GM13976 (cell line): ENCODE measurements at places on chromosomes 7 and 10.

DNA sequence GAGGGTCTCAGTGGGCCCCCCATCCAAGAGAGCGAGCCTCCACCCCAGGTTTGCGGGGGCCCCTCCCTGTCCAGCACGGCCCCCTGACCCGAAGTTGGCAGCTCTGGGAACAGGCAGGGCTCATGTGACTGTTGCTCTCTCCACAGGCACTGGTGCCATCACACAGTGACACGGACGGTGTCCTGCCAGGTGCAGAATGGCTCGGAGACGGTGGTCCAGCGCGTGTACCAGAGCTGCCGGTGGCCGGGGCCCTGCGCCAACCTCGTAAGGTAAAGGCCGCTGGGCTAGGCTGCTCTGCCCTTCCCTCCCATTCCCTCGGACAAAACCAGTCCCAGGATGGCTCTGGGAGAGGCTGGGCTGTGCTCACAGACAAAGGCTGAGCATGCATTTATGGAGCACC is 57.2 kb downstream of the COL26A1 start:
- no peak for DNase-seq

DNA sequence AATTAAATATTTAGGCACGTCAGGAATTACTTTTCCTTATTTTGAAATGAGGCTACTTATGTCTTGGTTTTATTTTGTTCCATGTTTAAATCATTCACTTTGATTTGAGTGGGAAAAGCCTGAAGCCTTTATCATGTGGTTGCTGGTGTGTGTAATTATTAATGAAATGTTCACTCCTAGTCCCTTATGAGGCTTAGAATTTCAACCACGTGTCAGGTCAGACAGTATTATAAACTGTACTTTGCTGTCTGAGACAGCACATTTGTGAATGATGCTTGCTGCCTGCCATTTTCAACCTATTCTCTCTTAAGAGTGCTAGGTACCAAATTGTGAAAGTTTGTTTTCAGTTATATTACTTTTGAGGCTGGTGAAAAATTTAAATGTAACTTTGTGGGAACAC is 58.9 kb downstream of the COL17A1 start:
- DNase-seq: no peak

DNA sequence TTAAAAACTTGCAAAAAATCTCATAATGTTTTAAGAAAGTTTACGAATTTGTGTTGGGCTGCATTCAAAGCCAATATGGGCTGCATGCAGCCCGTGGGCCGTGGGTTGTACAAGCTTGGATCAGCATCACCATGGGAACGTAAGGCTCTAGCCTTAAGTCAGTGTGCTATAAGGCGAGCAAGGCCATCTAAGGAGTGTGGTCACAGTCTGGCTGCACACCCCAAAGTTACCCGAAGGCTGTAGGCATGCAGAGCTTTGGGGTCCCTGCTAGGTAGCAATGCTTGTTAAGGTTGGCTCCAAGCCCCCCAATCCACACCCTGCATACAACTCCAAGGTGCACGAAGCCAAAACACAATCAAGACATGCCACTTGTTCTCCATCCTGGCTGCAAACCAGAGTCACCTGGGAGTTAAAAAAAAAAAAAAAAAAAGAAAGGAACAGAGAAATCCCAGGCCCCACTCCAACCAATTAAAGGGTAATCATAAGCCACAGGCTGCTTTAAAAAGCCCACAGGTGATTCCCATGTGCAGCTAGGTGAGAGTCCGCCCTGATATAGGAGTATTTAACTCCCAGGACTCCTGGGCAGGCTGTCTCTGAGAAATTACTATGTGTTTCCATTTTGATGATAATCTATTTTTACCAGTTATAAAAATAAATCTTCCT is 8.5 kb upstream of the PNLIPRP2 start:
- DNase-seq: no peak

DNA sequence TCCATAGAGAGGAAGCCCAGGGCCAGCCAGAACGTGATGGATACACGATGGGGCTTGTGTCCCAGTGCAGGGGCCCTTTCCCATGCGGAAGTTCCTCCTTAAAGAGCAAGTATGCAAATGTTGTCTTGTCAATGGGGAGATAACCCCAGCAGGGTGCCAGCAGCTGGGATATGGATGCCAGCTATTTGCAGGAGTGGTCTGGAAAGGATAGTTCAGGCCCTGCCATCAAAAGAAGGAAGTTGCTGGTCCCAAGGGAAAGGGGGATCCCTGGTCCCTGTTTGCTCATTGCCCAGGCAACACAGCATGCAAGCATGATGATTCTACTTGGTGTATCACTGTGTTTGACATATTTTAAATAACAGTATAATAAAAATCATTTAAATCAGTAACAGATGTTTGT is 73.1 kb upstream of the HECW1 start:
- no peak for DNase-seq

DNA sequence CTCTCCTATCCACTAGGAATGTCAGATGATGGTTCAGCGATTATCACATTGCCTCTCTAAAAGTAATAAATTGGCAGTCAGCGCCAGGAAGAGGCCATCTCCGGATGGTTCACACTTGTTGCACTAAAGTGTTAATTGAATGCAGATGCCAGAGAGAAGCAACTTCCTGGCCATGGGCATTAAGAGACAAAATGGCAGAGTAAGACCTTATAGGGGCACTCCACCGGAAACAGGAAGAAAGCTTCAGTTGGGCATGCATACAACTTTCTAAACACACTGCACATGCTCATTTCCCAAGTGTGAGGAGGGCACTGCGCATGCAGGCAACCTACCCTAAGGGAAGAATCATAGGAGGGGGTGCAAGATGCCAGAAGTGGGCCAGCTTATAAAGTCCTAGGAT is 71.7 kb upstream of the AUTS2 start:
- DNase-seq: no peak

DNA sequence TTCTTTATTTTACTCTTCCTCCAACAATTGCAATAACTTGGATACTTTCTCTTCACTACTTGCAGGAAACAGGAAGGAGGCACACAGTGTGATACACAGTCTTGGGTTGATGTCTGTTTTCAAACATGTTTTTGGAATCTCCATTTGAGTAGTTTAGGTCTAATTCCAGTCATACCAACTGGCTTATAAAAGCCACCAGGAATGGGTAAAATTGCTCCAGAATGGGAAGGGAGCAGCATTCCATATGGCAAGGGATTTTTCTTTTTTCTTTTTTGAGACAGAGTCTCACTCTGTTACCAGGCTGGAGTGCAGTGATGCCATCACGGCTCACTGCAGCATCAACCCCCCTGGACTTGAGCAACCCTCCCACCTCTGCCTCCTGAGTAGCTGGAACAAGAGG is 545.1 kb upstream of the GALNT17 start:
- no peak for DNase-seq

- DNase-seq: no peak
Observed at GRCh38 chr7:148719753-148720152, 21.1 kb downstream of the CUL1 start.

GRCh38 chr7:16098058-16098457 is 323.3 kb downstream of the CRPPA start:
- no peak for DNase-seq

DNA sequence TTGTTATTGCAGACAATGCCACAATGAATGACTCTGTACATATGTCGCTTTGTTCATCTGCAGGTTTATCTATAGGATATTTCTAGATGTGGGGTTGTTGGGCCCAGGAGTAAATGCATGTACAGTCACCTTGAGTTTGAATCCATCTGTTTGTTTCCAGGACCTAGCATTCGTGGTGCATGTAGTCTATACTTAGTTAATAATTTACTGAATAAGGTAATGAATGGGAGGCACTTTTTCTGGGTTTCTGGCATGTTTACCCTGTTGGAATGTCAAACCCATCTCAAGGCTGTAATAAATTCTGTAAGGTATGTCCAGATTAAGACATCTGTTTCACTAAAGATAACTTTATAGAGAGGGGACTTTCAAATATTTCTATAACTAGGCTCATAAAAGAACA is 23.5 kb downstream of the HECTD2 start:
- DNase-seq: no peak

- DNase-seq: no peak
Observed at GRCh38 chr7:91710881-91711280, 169.6 kb downstream of the MTERF1 start.

- DNase-seq: peak; percentile 69
Observed at GRCh38 chr7:149496642-149497391, 792 bp downstream of the ZNF746 start.

- no peak for DNase-seq
Observed at GRCh38 chr10:72460284-72460876, 105.7 kb upstream of the DNAJB12 start.

GRCh38 chr7:42024537-42024936 is 212.5 kb downstream of the GLI3 start:
- DNase-seq: no peak

DNA sequence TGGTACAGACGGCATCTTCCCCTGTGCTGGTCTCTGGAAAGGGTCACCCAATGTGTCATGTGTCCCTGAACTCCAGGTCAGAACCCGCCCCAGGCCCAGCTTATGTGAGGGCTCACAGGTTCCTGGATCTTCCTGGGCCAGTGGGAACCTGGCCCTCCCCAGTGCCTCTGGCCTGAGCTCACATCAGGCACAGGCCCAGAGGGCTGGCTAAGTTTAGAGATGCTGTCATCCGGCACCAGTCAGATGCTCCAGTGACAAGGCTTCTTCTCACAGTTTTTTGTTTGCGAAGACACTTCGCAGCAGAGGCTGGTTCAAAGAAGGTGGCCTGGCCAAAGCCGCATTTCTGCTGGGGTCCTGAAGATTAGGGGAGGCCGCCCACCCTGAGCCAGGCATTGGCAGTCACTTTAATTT is 11.8 kb downstream of the CAMK2B start:
- DNase-seq: no peak

- no peak for DNase-seq
Observed at GRCh38 chr10:28592953-28593352, 60.0 kb downstream of the WAC start.

DNA sequence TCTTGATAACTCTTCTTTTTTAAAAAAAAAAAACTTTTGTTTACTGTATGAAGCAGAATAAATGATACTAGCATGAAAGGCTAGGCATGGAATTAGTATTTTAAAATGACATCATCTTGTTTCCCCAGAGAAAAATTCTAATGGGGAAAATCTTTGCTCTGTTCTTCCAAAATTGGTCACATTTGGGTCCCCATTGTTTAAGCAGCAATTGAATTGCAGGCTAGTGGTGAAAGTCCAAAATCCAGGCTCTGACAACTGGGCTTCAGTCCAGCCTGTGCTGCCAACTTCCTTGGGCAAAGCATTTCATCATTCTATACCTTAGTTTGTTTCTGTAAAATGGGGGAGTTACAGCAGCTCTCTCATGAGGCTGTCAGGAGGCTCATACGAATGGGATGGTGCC is 726.4 kb downstream of the KCNMA1 start:
- DNase-seq: no peak

DNA sequence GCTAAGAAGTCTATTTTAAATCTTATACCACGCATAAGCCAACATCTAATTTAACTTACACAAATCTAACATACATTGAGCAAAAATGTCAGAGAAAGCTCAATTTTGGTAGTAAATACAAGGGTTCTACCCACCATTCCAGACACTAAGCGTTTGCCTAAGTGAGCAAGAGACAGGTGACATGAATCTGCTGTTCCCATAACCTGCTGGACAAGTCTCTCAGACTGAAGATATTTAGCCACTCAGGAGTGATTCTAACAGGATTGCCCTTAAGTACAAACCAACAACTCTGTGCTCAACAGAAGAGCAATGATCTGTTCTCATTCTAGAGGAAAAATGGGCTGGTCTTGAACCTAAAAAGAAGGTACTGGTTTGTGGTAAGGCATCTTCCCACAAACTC is 18.8 kb downstream of the EZH2 start:
- DNase-seq: no peak

DNA sequence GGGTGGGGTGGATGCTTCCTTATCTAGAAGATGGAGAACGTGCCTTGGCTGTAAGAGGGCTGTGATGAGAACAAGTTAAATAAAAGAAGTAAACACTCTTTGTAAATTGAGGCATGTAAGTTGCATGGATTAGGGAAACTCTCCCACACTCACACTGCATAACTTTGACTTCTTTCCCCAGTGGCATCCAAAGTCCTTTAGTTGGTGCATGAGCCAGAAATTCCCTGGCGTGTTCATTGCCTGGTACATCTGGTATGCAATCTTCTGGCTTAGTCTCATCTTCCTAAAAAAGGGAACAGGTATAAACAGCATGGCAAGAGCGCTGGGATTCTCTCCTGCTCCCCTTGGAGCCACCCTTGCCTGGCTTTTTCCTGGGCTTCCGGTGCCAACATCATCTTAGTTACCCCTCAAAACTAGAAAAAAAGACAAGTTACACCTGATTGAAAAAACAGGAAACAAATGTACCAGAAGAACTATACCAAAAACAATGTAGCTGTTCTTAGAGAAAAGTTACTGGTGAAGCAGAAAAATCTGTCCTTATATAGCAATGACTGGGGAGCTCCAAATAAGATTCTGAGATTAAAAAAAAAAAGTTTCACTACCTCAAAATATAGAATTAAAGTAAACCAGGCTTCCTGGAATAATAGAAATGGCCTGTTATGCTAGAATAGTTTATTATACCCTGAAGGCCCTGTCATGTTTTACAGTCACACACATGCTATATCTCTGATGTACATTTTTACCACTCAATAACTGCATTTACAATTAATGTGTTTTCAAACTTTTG is 9.9 kb downstream of the RP9 start:
- no peak for DNase-seq

GRCh38 chr10:126868371-126868770 is 36.9 kb upstream of the DOCK1 start:
- no peak for DNase-seq

- DNase-seq: peak; percentile 27
Observed at GRCh38 chr10:68088740-68089139, 13.7 kb upstream of the HERC4 start.

DNA sequence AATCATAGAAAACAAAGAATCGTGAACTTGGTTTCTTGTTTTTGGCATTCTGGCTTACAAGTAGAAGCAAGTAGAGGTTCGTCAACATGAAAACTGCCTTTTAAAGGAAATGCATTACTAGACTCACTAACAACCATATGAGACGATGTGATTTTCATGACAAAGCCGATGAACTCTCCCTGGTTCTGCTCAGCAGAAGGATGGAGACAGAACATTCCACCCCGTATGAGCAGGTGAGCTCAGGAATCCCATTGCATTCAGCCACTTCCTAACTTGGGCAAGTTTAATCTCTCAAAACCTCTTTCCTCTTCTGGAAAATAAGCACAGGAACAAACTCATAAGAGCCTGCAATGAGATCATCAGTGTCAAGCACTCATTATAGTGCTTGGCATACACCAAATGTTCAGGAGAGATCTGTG is 57.4 kb upstream of the SVIL start:
- no peak for DNase-seq
